Kidney epithelial cell (primary cell): ENCODE measurements at places on chromosomes 4 and X. TPM values are rescaled to one million over a fixed set of nuclear protein-coding genes. Genes with fewer than 3 reads are reported as not detected.

FGFRL1 gene
- total RNA-seq, result 39.2 and 41.9 TPM in 2 replicates

SPANXA1 gene
- total RNA-seq, result 0.41 TPM in 1 of 2 replicates, not detected in the other

WNK3 gene
- 3.1 and 6.5 TPM in 2 replicates for total RNA-seq

UBE2K gene
- 24.9 and 28.3 TPM in 2 replicates for total RNA-seq

SOWAHD gene
- not detected in 2 replicates for total RNA-seq

CFP gene
- 0.21 TPM in 1 of 2 replicates, not detected in the other for total RNA-seq

MCF2 gene
- total RNA-seq, result not detected in 2 replicates

- no peak for DNase-seq
These were observed 54.2 kb upstream of the SMIM10 start for GRCh38 chrX:134936542-134936941.

- DNase-seq, result no peak
These were observed 136.2 kb upstream of the RPS6KA3 start for GRCh38 chrX:20402956-20403355.

DNA sequence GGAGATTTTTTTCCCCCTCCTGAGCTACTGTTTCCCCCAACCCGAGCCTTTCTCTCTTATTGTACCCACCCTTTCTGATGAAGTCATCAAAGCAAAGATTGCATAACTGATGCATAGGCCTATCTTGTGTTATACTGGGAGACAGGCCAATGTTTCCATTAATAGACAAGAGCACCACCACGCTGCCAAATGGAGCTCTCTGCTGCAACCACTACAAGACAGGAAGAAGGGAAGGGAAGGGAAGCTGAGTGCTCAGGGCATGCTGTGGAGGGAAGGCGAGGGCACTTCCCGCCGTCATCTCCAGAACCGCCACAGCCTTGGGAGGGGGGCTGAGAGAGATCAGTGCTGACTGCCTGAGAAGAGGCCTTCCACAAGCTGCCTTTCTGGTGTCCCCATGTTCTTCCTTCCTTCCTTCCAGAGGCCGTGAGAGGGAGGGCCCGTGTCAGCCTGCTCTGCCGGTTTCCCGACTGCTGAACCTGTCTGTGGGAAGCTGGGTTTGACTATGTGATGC lies 75.0 kb downstream of the MGST2 start:
- DNase-seq, result no peak

- DNase-seq, result no peak
These were observed 65.6 kb downstream of the DCAF8L1 start for GRCh38 chrX:27915617-27916016.

DNA sequence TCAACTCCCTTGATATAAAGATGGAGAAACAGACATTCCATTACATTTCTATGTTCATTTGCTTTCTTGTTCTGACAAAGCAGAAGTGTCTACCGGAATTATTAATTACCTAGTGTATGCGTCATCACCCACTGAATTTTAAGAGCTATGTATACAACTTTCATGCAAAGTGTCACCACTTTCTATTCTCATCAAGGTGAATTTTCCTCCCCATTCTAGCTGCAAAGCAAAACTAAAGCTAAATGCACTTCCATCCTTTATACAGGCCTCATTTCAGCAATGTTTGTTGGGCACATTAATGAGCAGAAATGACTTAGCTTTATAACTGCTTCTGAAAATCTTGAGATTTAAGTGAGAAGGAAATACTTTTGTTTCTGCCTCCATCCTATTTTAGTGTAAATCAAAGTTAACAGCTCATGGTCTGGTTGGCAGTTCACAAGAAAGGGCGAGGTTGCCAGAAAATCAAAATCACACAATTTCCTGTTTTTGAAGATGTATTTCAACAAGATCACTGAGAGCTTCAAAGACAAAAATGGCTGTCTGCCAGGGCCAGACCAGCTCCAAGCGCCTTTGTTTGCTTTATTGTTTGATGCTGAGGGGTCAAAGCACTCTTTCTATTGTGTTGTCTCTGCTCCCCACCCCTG lies 7.2 kb upstream of the FAM9C start:
- DNase-seq, result no peak

GRCh38 chrX:101078716-101079598 lies at the start of gene TMEM35A:
Gene TMEM35A (plus strand): TSS chrX:101078879. CDS start chrX:101079003, 124 bp downstream.
- no peak for DNase-seq

DNA sequence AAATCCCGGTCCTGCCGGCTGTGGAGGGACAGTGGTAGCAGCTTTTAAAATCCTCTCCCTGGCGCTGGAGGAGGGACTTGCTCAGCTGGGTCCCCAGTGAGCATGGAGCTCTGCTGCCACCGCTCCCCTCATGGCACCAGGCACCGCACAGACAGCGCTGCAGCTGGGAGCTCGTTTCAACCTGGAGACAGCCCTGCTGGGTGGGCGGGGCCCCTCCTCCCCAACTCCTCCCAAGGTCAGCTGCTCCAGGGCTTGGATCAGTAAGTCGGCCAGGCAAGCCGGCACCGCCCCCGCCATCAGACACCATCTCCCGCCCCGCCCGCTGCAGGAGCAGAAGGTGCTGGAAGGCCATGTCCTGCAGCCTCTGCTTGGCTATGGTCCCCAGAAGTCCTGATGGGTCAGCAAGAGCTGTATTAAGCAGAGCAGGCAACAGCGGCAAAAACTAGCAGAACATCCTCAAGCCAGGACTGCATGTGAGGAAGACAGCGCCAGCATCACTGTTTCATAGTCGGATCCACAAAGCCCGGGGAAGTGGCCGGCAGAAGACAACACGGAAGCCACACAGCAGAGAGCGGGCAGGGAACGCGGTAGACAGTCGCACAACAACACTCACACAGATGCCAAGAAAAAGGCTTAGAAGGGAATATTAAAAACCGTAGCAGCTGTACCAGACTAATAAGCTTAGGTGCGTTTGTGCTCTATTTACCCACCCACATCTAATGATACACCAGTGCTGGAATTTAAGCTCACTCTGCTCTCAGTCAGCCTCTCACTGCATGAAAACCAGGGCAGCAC lies 16.2 kb downstream of the ZFYVE28 start:
- no peak for DNase-seq

DNA sequence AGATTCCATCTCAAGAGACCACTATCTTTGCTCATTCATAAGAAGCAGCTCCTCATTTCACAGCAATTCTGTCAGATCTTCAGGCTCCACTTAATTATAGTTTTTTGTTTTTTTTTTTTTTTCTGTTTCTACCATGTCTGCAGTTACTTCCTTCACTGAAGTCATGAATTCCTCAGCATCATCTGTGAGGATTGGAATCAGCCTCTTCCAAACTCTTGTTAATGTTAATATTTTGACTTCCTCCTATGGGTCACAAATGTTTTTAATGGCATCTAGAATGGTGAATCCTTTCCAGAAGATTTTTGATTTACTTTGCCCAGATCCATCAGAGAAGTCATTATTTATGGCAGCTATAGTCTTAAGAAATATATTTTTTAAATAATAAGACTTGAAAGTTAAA lies 53.1 kb downstream of the BMP2K start:
- DNase-seq, result no peak

GRCh38 chr4:95358421-95358820 lies 190.4 kb downstream of the UNC5C start:
- no peak for DNase-seq

DNA sequence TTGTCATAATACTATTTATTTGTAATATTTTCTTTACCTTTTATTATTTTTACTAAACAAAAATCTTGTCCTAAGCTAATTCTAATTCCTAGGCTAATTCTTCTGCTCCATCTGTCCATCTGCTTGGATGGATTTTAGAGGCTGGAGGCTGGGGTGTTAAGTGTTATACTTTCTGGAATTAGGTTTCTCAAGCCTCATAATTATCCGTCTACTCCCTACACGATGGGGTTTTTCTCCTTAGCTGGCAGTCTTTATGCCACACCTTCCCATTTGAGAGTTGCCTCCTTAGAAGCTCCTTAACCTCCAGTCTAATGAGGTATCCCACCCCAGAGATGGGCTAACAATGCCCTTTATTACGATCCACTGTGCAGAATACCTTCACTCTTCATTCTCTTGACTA lies 37.6 kb upstream of the LGI2 start:
- DNase-seq, result no peak

GRCh38 chrX:80667967-80668366 lies 141.7 kb downstream of the BRWD3 start:
- DNase-seq, result no peak

DNA sequence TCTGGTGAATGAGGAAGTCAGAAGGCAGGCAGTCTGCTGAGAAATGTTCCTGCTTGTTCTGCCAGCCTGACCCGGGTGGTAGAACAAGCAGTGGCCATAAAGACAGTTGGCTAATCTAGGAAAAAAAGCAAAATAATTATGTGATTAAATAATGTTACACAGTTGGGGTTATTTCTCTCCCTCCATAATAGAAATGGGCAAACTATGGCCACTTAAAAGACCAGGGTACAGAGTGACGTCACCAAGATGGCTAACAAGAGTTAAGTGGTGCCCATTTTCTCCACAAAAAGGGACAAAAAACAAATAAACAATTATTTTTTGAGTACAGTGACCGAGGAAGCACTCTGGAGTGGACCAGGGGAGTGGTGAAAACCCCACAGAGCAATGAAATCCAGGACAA lies 16.1 kb upstream of the SPANXD start:
- DNase-seq, result no peak

DNA sequence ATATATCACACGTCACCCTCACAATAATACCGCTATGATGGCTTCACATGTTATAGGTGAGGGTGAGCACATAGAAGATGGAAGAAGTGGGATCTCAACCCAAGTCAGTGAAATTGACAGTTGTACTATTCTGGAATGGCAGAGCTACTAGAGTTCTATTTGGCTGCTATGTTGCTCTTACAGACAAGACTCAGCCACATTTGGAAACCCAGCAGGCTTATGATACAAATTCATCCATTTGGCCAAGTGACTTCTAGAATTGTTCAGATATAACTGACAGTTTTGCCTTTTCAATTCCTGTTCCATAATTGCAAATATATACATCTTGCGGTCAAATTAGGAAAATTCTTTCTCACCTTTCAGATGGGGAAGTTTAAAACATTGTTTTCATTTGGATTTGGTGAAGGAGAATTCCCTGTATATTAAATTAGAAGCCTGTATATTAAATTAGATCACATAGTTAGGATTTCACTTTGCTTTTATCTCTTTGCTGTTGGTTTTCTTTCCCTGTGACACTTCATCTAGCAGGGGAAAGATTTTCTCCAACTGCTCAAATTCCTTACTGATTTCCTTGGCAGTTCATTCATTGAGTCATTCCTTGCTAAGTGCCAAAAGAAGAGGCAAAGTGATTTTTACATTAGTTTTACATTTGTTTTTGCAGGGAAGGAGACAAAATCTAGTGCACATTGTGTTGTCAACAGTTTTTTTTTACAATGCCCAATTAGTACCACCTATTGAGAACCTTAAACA lies 120.6 kb upstream of the TBC1D9 start:
- no peak for DNase-seq

DNA sequence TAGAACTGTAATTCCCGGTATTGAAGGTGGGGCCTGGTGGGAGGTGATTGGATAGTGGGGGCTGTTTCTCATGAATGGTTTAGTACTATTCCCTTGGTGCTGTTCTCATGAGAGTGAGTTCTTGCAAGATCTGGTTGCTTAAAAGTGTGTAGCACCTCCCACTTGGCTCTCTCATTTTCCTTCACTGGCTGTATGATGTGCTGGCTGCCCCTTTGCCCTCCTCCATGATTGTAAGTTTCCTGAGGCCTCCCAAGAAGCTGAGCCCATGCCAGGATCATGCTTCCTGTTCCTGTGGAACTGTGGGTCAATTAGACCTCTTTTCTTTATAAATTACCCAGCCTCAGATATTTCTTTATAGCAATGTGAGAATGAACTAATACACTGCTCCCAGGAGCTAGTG lies 8.7 kb downstream of the ANXA10 start:
- no peak for DNase-seq

DNA sequence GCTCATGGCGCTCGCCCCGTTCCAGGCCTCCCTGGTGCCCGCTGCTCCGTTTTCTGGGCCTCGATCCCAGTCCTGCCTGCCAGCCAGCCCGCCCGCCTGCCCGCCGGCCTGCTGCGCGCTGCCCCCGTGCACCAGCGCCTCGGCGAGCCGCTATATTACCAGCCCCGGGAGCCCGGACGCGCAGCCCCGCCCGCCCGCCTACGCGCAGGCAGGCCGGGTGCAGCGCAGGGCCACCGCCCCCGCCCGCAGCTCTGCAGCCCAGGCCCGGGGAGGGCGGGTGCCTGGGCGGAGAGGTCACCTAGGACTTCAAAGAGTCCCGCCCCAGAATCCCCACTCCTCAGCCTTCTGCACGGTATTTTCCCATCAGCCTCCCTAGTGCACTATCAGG lies at the start of gene MAOB:
Gene MAOB, minus strand, starts transcription at position 157 of the 388 bp plus-strand sequence. Its CDS starts 151 bp downstream, at position 6.
- no peak for DNase-seq
